ENCODE measurements at places on chromosomes 11 and 22.
A peak's percentile ranks its signal among the peaks of the same experiment; 100 is the strongest.

- no peak overlapping the region for H3K4me3 ChIP-seq
- no peaks in the 10 kb centered on the region for H3K36me3 ChIP-seq
- no peaks in the 10 kb centered on the region for H3K27me3 ChIP-seq
- DNase-seq: peak; percentile 17
- peaks cover 5% of the 10 kb centered on the region for H3K4me1 ChIP-seq
- H3K27ac ChIP-seq: no peak overlapping the region
Observed at GRCh38 chr11:121870206-121871045, 245.6 kb downstream of the BLID start.

DNA sequence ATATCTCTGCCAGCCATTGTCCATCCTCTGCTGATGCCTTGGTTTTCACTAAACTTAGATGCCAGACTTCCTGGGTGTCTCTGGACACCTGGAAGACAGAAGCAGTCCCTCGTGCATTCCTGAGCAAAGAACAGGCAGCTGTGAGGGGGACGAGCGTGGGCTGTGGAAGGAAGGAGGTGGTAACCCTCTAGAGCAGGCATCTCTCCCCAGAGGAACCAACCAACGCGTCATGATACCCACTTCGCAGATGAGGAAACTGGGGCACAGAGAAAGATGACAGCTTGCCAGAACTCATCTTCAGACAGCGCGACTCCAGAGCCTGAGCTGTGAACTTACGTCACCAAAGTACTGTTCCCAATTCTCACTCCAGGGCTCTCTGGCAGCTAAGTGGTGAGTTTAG, 123.4 kb downstream of the OPCML start:
- peaks cover 12% of the 10 kb centered on the region for H3K4me1 ChIP-seq
- no peak overlapping the region for H3K4me3 ChIP-seq
- H3K27me3 ChIP-seq: no peaks in the 10 kb centered on the region
- no peaks in the 10 kb centered on the region for H3K36me3 ChIP-seq
- no peak overlapping the region for H3K27ac ChIP-seq
- DNase-seq: no peak

DNA sequence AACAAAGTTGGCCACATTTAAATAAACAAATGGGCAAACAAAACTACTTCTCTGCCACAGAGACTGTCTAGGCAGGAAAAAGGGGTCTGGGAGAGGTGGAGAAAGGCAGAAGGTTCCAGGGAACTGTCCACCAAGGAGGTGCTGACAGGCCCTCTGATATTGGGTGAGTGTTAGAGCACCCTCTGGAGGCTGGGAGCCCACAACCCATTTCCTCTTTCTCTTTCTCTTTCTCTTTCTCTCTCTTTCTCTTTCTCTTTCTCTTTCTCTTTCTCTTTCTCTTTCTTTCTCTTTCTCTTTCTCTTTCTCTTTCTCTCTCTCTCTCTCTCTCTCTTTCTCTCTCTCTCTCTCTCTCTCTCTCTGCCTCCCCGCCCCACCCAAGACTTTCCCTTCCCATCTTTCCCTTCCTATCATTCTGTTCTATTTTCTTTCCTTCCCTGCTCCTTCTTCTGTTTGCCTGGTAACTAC, 912.8 kb downstream of the DLG2 start:
- no peak overlapping the region for H3K27ac ChIP-seq
- peak; percentile 91 for DNase-seq
- no peak overlapping the region for H3K4me3 ChIP-seq
- peaks cover 3% of the 10 kb centered on the region for H3K4me1 ChIP-seq
- no peaks in the 10 kb centered on the region for H3K36me3 ChIP-seq
- H3K27me3 ChIP-seq: peaks cover 24% of the 10 kb centered on the region

- no peaks in the 10 kb centered on the region for H3K36me3 ChIP-seq
- no peaks in the 10 kb centered on the region for H3K27me3 ChIP-seq
- peaks cover 11% of the 10 kb centered on the region for H3K4me1 ChIP-seq
- no peak overlapping the region for H3K4me3 ChIP-seq
- no peak overlapping the region for H3K27ac ChIP-seq
- peak; percentile 91 for DNase-seq
Observed at GRCh38 chr11:71342951-71343827, 90.8 kb upstream of the SHANK2 start.

GRCh38 chr11:19493446-19494213, 219.0 kb upstream of the NAV2 start:
- H3K27ac ChIP-seq: no peak overlapping the region
- no peaks in the 10 kb centered on the region for H3K4me1 ChIP-seq
- H3K27me3 ChIP-seq: no peaks in the 10 kb centered on the region
- no peak overlapping the region for H3K4me3 ChIP-seq
- peak; percentile 32 for DNase-seq
- H3K36me3 ChIP-seq: no peaks in the 10 kb centered on the region

DNA sequence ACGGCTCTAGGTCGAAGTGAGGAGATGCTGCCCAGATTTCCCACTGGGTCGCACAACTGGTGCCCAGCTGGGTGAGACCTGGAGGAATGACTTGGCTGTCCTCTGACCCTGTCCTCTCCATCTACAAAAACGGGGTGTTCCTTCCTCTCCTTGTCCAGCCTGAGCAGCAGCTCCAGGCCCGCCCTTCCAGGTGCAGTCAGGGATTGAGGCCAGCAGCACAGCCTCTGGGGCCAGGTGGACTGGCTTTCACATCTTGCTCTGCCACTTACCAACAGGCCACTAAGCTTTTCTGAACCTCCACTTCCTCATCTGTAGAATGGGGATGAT, 91.7 kb upstream of the LMO1 start:
- H3K27me3 ChIP-seq: no peaks in the 10 kb centered on the region
- no peak overlapping the region for H3K4me3 ChIP-seq
- H3K4me1 ChIP-seq: no peaks in the 10 kb centered on the region
- H3K27ac ChIP-seq: no peak overlapping the region

Measured in GM23338 (cell line).